ENCODE measurements at places on chromosomes 5 and 9.

GRCh38 chr5:125655156-125655555 is 768.1 kb upstream of the GRAMD2B start:
- no peak for DNase-seq

DNA sequence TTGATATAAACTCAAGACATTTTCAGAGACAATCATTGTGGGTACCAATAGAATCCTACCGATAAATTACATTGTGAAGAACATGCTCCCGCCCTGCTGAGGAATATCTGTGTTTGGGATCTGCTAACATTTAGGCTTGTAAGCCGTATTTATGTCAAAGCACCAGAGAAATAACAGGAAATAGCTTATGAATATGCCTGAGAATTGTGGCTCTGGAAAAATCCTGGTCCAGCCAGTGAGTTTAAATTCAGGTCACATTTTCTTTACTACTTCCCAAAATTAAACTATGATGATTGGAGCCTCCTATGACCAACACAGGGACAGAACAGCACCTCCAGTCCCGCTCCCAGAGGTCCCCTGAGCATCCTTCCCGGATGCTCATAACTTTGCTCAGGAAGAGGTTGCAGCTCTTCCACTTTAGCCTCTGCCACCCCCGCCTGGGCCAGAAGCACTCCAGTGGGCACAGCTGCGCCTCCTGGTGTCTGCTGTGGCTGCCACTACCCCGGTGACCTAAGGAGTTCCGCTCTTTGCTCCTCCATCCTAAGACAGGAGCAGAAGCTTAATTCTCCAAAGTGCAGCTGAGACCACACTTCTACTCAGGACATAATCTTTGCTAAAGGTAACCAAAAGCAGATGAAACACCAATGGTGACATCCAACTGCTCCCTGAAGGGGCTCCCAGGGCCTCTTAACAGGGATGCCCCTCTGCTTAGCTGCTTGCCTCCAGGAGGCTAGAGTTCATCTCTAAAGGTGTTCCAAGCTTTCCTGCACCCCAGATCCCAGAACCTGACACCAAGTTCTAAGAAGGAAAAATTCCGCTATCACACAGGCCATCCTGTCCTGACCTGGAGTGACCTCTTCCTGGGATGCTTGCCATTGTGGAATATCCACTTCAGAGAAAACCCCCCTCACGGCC is 58.8 kb downstream of the SLC1A1 start:
- peak; percentile 77 for DNase-seq

- DNase-seq = no peak
Measured at GRCh38 chr5:14439087-14439871, 142.3 kb upstream of the OTULINL start.

DNA sequence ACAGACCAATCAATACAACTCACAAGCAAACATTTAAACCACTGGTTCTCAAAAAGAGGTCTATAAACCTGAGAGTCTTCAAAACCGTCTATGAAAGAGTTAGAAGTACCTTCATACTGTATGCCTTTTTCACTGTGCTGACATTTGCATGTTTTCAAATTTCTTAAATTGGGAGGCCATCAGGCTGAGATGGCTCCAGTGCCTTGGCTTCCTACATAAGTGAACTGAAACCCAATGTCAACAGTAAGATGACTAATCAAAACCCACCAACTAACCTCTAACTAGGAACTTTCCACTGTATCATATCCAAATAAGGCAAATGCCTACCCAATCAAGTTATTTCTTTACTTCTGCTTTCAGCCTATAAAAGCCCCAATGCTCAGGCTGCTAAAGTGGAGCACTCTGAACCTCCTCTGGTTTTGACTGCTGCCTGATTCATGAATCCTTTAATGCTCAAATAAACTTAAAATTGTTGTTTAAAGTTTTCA is 35.1 kb downstream of the FAM13B start:
- DNase-seq = no peak

- no peak for DNase-seq
Measured at GRCh38 chr9:128142061-128142460, 7.2 kb upstream of the LCN2 start.

DNA sequence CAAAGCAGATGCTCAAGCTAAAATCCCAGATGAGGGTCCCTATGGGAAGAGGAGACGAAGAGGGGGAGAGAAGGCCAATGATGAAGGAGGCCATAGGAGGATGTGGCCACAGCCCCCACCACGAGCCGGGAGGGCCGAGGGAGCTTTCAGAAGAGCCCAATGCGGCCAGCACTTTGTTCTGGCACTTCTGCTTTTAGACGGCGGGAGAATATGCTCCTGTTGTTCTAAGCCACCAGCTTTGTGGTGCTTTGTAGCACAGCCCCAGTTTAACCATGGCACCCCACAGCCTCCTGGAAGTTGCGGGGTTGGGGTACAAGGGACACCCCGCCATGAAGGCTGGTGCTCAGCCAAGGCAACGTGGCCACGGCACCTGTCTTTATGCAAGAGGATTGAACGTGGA is 33.4 kb downstream of the LPCAT1 start:
- no peak for DNase-seq

- no peak for DNase-seq
Measured at GRCh38 chr5:141241496-141241895, 3.7 kb upstream of the PCDHB15 start.

DNA sequence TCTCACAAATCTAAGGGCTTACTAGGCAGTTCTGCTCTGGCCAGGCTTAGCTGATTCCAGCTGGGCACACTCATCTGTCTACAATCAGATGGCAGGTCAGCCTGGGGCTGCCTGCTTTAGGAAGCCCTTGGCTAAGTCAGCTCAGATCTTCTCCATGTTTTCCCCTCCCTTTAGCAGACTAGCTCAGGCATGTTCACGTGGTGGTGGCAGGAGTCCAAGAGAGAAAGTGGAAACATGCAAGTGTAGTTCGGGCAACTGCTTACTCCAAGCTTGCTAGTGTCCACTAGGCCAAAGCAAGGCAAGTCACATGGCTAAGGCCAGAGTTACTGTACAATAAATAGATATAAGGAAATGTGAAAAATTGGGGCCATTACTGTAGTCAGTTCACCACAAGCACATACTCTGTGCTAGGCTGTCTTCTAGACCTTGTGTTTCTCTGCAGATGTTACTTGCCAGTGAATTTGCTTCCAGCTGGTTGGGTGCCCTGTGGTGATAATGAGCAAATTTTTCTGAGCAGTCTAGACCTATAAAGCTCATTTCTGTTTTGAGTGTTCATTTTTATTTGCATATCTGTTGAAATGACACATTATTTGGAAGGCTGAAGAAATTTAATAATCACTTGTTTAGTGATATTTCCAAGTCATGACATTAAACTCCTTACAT is 38.3 kb downstream of the RECK start:
- no peak for DNase-seq

GRCh38 chr5:66639037-66639436 is 42.8 kb downstream of the MAST4 start:
- no peak for DNase-seq

DNA sequence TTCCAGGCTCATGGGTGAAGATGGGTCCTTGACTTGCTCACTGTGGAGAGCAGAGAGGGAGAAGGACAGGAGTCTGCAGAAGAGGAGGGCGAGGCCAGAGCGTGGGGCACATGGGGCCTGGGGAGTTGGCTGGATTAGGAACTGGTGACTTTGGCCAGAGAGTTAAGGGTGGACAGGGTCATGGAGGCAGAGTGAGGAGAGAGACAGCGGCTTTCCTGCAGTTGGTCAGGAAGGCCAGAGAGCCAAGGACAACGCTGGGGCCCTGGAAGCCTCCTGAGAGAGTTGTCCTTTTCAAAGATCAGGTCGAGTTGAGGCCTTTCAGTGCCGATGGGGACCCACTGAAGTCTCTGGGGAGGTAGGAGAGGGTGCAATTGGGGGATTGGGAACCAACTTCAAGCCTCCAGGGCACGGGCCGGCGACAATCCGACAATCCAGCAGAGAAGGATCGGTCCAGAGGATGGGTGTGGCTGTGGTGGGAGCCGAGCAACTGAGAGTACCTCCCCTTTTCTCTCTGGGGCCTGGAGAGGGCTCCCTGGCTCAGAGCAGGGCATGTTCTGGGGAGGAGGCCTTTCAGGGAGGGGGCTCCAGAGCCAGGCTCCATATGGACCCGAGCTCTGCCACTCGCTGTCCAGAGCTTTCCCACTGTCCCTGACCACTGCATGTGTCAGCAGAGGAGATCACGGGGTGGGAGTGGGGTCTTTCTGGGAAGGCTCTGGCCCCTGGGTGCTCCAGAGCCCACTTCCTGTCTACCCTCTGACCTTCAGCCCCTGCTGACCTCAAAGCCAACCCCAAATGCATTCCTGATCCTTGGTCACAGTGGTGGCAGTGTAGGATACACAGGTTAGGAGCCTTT is 7.5 kb upstream of the PHYHD1 start:
- no peak for DNase-seq

DNA sequence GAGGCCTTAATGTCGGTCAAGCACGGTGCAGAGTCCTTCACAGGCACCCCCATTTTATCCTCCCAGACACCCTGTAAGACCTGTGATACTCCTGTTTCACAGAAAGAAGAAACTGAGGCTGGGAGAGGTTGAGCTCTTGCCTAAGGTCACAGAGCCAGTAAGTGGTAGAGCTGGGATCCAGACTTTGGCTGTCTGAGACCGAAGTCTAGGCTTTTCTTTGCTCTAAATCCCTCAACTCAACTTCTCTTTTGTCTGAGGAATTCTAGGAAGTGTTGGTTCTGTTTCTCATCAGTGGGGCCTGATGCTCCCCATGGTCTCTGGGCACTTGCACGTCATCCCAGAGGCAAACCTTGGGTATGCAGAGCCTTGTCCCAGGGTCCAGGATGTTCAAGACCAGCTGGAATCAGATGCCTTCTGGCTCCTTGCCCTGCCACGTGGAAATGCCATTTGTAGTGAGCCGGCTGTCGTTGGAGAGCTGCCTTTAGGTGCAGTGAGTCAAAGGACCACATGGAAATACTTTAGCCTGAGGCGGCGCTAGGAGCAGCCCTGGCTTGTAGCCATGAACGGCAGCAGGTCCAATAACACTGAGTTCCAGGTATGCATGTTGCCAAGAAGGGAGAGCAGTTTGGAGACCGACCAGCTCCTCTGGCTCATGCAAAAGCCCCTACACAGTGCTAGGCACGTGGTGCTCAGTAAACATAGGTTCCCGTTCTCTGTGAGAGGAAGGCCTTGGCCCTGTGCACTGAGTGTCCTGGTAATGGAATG is 9.2 kb downstream of the DCANP1 start:
- peak; percentile 91 for DNase-seq

All from islet precursor cell (in vitro differentiated cells).